ENCODE measurements at places on chromosomes 7 and 10. TPM values are rescaled to one million over a fixed set of nuclear protein-coding genes. Genes with fewer than 3 reads are reported as not detected.

FXYD4 gene
- not detected for total RNA-seq

ZDHHC6 gene
- 50.9 TPM for total RNA-seq

C10orf67 gene
- not detected for total RNA-seq

GRCh38 chr7:100568896-100569844, 4.5 kb downstream of the SAP25 start:
- DNase-seq, result peak; percentile 91

DNA sequence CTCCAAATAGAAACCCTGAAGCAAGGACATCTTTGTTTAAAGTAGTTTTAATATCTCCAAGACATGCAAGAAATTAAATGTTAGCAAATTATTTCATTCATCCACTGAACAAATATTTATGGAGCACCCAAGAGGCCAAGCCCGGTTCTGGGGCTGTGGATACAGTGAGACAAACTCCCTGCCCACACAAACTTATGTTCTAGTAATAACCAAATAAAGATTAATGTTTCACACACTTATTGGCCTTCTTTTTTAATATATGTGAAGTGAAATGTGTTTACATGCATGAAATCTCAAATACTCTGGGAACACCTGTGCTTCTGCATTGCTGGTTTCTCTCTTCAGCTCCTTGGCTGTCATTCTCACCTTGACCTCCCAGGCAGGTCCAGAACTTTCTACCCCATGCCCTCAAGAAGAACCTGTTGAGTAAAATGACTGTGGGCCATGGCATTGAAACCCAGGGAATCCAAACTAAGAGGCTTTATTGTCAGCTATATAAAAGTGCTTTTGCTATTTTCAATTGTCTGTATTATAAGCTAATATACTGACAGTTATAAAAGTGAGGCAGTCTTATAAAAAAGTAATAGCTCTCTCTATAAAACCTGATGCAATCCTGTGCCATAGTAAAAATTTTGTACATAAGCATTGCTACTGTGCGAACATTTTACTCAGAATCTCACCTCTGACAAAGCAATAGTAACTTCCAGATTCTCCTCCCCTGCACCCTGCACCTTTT, 43.7 kb downstream of the SVIL start:
- no peak for DNase-seq

DNA sequence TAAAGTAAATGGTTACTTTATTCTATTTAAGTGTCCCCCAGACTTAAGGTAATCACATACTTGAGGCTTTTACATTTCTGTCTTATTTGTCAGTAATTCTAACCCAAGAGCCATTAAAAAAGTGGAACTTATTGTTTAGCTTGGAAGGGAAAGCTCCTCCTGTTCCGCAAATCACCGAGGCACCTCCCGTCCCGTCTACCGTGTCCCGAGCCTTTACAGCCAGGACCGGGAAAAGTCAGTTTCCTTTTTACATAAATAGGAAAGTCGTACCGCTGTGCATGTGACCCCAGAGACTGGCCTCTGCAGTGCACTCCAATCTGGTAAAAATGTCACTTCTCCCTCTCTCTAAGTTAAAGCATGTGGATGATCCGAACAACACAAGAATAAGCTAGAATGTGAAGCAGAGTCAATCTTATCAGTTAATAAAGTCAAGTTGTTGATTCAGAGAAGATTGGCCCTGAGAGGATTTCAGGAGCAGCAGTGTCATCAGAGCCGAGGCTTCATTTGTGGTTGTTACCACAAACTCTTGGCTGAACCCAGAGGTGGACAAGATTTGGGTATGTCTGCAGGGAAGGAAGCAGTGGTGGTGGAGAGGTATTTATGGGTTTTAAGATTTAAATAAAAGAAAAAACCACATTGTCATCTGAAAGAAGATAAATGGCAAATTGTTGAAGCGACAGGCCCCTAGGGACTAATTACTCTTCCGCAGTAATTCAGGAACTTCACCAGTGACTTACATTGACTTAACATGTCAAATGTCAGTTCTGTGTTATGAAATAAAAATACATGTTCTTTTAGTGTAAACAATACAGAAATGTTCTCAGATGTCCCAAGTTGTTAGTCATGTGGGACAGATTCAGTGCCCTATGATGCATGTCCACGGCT, 316.6 kb upstream of the ZNF32 start:
- no peak for DNase-seq

GRCh38 chr7:18003286-18003994, 24.2 kb downstream of the PRPS1L1 start:
- DNase-seq, result no peak

GRCh38 chr10:69588358-69588757, 15.1 kb upstream of the NEUROG3 start:
- no peak for DNase-seq

CCL26 gene
- not detected for total RNA-seq

- DNase-seq, result no peak
These were observed 845.7 kb upstream of the POT1 start for GRCh38 chr7:125775317-125775716.

DNA sequence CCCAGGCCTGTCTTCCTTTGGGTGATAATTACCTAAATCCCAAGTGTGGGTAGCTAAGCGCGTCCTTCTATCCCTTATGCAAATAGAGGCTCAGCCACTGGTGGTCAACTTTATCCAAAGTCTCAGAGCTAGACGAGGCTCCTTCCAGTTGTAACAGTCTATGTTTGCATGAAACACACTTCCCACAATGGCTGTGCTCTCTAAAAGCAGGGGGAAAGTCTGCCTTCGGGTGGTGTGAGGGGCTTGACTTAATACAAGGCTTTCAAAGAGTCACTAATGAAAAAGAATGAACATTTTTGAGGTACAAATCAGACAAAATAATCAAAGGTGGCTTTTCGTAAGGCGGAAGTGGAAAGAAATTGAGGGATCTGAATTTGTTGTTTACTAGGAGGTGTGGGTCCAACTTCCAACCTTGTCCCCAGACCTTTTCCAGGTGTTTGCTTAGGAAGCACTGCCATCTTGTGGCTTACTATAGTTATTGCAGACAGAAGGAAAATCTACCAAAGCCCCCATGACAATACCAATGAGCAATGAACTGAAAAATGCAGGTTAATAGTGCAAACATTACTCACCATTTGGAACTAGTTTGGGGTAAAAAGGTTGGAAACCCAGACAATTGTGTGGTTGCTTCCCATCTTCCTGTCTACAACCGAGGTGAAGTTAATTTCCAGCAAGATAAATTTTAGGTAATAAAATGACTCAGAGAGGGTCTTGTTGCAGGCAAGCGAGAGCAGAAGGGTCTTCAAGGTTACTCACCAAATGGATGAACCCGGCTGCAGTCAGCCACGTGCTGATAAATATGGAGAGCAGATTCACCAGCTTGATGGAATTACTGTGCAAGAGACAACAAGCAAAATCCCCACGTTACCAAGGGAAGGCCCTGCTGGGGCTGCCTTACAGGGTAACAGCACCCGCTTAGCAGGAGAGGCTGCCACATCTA, 525.7 kb downstream of the KCNMA1 start:
- DNase-seq, result peak; percentile 60

GRCh38 chr7:105567821-105568220, 13.5 kb downstream of the EFCAB10 start:
- DNase-seq, result no peak

DNA sequence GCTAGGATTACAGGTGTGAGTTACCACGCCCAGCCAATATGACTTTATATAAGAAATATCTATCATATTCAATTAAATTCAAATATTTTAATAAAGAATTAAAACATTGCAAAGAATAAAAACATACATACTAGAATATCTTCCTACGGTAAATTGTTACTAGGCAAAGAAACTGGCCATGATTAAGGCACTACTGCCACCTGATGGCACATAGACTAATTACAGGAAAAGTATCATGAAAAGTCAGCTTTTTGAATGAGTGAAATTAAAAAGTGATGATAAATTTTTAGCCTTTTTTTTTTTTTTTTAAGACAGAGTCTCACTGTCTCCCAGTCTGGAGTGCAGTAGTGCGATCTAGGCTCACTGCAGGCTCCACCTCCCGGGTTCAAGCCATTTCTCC, 30.9 kb downstream of the MRPS33 start:
- no peak for DNase-seq

- no peak for DNase-seq
These were observed 552.2 kb upstream of the ANKRD30A start for GRCh38 chr10:36573246-36573645.

Data from HepG2 (cell line).